ENCODE measurements at places on chromosomes 7 and 10.

GRCh38 chr10:67776371-67776770, 61.6 kb downstream of the DNAJC12 start:
- DNase-seq, result no peak

DNA sequence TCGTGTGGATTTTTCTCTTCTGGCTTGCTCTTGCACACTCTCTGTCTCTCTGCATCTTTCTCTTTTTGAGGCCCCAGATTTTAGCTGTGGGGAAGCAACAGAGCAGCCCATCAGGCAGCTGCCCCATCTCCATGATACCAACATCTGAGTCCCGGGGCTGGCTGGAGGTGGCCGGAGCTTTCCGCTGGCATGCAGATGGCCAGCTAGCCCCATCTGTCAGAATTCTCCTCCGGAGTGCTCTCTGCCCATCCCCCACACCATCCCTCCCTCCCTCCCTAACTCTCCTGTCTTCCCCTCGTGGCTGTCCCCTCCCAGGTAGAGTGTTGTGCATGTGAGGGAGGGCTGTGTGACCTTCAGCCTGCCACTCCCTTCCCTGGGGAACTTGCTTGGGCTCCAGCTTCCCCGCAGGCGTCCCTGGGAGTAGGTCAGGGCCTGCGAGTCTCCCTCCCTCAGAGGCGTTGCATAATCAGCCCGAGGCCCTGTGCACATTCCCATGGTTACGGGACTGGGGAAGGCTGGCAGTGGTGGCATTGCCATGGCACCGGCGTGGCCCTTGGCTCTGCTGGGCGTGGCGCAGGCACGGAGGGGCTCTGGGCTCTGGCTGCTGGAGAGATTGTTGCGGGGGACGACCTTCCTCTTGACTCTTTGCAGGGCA, 24.7 kb downstream of the GHRHR start:
- peak; percentile 36 for DNase-seq

- DNase-seq, result no peak
Observed at GRCh38 chr10:129784891-129785290, 179.2 kb downstream of the EBF3 start.

DNA sequence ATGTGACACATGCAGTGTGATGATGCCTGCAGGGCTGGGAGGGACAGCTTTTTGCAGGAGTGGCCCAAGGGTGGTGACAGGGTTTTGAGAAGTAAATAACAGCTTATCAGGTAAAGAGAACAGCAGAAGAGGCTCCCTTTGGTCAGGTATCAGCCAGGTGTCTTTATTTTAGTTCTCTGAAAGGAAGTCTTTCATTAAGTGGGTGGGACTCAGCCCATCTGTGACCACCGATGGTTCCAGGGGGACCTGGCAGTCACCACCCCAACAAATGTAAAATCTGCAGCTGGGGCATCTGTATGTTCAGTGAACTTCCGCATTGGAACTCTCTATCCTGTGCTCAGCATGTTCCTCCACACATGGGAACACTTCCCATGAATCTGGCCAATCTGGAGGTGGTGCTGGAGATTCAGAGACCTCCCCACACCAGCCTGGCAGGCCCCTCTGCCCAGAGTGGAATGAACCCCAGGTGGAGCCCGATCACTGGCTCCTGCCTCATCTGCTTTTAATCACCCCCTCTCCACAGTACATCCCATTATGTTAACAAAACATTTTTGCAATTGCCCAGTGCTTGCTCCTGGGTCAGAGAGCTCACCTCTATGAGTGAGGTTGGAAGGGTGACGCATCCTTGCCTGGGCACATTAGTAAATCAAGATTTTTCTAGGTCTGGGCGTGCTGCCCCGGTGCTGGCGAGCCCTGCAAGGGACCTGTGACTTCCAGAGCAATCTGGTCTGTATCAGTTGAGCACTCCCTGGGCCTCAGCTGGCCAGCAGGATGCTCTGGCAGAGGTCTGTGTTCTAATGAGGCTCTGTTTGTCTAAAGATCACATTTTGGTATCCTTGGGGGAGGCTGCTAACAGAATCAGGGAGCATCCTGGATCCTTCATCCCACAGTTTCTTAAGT, 140.4 kb upstream of the GDF10 start:
- no peak for DNase-seq

Measured in substantia nigra (tissue), 51 donors.